ENCODE measurements at places on chromosomes 5 and 9. TPM values are rescaled to one million over a fixed set of nuclear protein-coding genes. Genes with fewer than 3 reads are reported as not detected.

Gene GPR150
- 0.28 TPM for polyA plus RNA-seq

Gene FAM153A
- polyA plus RNA-seq: not detected

Gene MSMP
- 23.5 TPM for polyA plus RNA-seq

Gene FOXD4L3
- polyA plus RNA-seq: not detected

Gene C9orf40
- polyA plus RNA-seq: 2.2 TPM

Gene TNFSF15
- 8.4 TPM for polyA plus RNA-seq

Gene MLANA
- polyA plus RNA-seq: not detected

Gene CLPTM1L
- polyA plus RNA-seq: 191 TPM

Gene PRR16
- polyA plus RNA-seq: 0.88 TPM

Gene HRH2
- not detected for polyA plus RNA-seq

Gene GRIN3A
- polyA plus RNA-seq: not detected

Gene PTPRD
- 5.7 TPM for polyA plus RNA-seq

Gene HK3
- not detected for polyA plus RNA-seq

Gene KIF20A
- 36.6 TPM for polyA plus RNA-seq

Gene PCDHB11
- 0.13 TPM for polyA plus RNA-seq

Gene ZNG1C
- polyA plus RNA-seq: 32.3 TPM

Gene MYO10
- 36.0 TPM for polyA plus RNA-seq

Gene ENTPD2
- 0.03 TPM for polyA plus RNA-seq

Gene LCN1
- polyA plus RNA-seq: not detected

Gene SPATA31A3
- not detected for polyA plus RNA-seq

Gene ROPN1L
- polyA plus RNA-seq: 0.13 TPM

Gene ENHO
- 0.10 TPM for polyA plus RNA-seq

Gene PNPLA7
- 1.2 TPM for polyA plus RNA-seq

Gene LECT2
- polyA plus RNA-seq: not detected

Gene PCSK1
- polyA plus RNA-seq: 0.95 TPM

Gene DMRT3
- not detected for polyA plus RNA-seq

Gene PTGDS
- not detected for polyA plus RNA-seq

Gene LARP1
- 57.1 TPM for polyA plus RNA-seq

Gene SLC46A2
- not detected for polyA plus RNA-seq

Gene MXD3
- 49.9 TPM for polyA plus RNA-seq
